Activated CD8-positive, alpha-beta T cell treated with anti-CD3 and anti-CD28 coated beads for 36 hours (primary cell): ENCODE measurements at places on chromosomes 3 and 15.

DNA sequence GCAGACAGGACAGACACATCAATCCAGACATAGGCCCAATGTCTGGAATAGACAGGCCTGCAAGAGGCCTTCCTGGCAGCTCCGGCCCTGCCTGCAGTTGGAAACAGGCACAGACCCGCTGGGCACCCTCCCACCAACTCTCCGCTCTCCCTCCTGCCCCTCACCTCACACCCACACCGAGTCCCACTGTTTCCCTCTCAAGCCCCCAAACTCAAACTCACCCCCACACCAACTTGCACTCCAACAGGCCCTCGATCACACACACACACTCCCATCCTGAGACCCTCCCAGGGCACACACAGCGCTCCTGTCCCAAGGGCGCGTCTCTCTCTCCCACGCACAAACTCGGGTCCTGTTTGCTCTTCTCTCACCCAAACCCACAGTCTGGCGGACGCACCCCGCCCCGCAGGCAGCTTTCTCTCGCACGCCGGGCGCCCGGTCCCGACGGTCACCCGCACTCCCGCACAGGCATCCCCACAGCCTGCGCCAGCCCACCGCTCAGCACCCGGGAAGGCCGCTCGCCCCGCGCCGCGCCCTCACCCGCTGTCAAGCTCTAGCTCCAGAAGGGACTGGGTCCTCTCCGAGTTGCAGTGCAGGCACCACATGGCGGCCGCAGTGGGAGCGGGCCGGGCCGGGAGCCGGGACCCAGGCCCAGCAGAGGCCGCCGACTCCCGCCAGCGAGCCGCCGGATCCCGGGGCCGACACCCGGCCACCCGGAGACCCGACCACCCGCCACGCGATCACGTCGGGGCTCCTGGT lies 106.2 kb downstream of the IQSEC1 start:
- DNase-seq: peak; percentile 23

- DNase-seq: no peak
These were observed 59.7 kb downstream of the ATP8B4 start for GRCh38 chr15:50059203-50059772.

DNA sequence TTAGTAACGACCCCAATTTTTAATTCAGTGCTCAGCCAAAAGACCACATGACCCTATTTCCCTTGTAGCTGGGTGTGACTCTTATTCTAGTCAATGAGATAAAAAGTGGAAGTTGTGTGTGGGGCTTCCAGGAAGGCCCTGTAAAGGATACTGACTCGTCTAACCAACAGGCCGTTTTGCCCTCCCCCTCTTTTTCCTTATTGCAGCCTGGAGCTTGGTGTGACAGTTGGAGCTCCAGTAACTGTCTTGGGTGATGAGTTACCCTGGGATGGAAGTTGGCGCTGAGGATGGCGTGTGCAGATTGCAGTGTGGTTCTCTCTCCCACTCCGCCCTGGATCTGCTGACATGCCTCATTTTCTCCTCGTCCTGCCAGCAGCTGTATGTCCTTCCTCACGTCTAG lies 209.3 kb upstream of the PROK2 start:
- peak; percentile 18 for DNase-seq

GRCh38 chr3:155382396-155383042 lies 89.0 kb upstream of the STRIT1 start:
- DNase-seq: peak; percentile 39

DNA sequence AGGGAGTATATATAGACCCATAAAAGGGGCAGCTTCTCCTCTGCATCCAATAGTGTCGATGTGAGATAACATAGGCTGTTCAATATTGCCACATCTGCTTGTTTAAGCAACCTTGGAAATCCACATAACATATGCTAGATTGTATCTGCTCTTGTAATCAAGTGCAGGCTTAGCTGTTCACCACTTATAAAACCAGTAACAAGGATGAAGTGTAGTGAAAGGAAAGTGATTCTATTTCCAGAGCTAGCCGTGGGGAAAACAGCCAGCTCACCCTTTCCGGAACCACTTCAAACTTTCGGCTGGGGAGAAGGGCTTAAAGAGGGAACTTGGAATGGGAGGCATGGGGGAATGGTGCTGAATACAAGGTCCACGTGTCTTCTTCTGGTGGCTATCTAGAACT lies 204.0 kb downstream of the TAFA4 start:
- DNase-seq: no peak

DNA sequence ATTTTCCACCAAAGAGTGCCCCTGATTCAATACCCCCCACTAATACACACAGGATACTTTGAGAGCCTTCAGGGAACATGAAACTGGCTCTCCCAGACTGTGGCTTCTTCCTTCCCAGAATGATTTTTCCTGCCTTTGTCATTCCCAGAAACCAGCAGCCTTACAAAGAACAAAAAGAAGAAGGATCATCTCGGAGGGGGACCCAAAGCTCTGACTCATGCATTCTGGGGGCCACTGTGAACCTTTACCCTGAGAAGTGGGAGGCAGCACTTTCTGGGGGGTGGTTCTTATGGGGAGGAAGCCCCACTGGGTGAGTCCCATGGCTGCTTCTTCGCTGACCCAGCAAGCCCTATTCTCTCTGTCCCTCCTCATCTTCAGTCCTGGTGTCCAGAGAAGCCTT lies 44.7 kb upstream of the RAD18 start:
- no peak for DNase-seq
